ENCODE measurements at places on chromosomes 3 and 15. TPM values are rescaled to one million over a fixed set of nuclear protein-coding genes. Genes with fewer than 3 reads are reported as not detected.

The CLDN11 gene
- 1.8 TPM for total RNA-seq

The LRRC2 gene
- 0.23 TPM for total RNA-seq

The MEX3B gene
- 98.2 TPM for total RNA-seq

The CTXN2 gene
- 0.18 TPM for total RNA-seq

GRCh38 chr3:35633332-35634124 lies 5.8 kb upstream of the ARPP21 start:
- DNase-seq, result no peak

DNA sequence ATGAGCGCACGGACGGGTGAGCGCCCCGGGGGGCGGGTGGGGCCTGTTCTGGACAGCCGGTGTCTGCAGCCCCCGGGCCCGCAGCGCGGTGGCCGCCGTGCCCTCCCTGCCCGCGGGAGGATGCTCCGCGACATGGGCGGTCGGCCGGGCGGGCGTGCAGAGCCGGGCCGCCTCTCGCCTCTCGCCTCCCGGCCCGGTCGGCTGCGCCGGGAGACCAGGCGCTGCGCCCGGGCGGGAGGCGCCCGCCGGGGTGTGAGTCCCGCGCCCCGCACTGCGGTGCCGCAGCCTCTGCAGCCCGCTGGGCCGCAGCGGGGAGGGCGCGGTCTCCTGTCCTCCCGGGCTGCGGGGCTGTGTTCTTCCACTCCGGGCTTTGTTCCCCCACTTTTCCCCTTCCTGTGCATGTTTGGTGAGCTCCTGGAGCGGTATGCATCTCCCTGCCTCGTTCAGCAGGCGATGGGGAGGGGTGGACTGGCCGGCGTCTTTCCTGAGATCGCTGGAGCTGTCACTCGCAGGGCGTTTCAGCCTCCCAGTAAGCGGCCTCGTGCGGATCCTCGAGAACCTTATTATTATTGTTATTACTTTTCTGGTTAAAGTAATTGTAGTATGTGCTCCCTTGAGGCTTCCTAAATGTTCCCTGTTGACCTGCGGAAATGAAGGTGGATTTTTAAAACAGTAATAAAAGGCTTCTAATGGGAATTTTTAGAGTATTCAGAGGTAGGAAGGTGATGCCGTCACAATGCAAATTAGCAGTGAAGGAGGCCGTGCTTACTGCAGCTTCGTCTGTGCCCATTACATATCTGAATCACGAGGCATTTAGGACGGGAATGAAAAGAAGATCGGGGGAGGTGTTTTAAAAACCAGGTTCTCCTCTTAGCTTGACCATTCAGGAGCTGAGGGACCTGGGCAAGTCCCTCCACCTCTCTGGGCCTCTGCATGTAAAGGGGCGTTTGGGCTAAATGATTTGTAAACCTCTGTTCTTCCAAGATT lies 593 bp downstream of the TMOD2 start:
- peak; percentile 50 for DNase-seq

- peak; percentile 55 for DNase-seq
Measured at GRCh38 chr15:62068071-62068809, 1.5 kb downstream of the C2CD4A start.

GRCh38 chr15:77036537-77037387 lies 34.1 kb downstream of the TSPAN3 start:
- DNase-seq, result peak; percentile 3

DNA sequence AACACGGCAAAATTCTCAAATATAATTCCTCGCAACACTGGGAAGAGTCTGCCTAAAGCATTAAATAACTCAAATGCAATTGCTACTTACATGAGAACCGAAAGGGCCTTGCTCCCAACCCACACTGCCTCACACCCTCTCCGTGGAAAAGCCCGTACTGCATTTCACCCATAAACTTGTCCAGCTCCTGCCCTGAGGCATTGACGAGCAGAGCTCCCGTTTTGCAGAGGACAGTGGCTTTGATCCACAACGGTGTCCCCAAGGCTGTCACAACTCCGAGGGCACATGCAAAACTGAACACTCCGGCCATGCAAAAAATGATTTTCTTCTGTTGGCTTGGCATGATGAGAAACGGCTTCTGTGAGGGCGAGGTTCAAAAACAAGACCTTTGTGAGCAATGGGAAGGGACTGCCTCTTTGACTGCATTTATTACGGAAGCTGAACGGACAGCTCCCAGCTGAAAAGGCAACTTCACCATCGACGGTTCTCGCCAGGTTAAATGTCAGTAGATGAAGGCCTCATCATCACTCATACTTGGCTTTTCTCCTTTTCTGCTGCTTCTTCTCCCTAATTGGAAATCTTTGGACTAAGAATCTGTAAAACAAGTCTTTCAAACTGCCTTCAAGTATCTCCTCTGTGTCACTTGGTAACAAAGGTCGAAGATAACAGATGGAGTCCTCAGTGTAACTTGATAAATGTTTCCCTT lies at the start of gene CLRN1:
Gene CLRN1 (minus strand): TSS at position 362 of the 706 bp plus-strand sequence. CDS start 19 bp downstream, at position 343.
- no peak for DNase-seq

GRCh38 chr3:173893066-173893465 lies 495.5 kb downstream of the NLGN1 start:
- no peak for DNase-seq

GRCh38 chr3:74599564-74599963 lies 14.9 kb downstream of the CNTN3 start:
- no peak for DNase-seq
